Liver (tissue), 10 donors: ENCODE measurements at places on chromosomes 2 and 18.

GRCh38 chr2:240856151-240856980, 12.3 kb upstream of the AGXT start:
- H3K4me1 ChIP-seq, result peaks cover 40% of the 10 kb centered on the region
- no peak for DNase-seq
- peak overlapping the region; percentile 12 for H3K4me3 ChIP-seq
- H3K36me3 ChIP-seq, result no peaks in the 10 kb centered on the region

DNA sequence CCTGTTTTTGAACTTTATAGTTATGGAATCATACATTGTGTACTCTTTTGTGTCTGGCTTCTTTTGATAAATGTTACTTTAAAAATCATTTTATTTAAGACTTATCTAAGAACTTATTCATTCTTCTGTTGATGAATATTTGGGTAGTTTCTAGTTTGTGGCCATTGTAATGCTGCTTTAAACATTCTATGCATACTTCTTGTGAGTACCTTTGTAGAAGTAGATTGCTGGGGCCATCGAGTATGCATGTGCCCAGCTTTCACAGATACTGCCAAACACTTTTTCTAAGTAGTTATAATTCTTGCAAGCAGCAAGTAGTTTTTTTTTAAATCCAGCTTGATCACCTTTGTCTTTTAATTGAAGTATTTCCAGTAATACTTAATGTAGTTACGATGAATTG, 11.1 kb downstream of the CD302 start:
- H3K4me1 ChIP-seq, result peaks cover 28% of the 10 kb centered on the region
- H3K4me3 ChIP-seq, result no peak overlapping the region
- no peak overlapping the region for H3K27ac ChIP-seq
- no peaks in the 10 kb centered on the region for H3K27me3 ChIP-seq

GRCh38 chr2:214077727-214078126, 333.1 kb upstream of the VWC2L start:
- no peaks in the 10 kb centered on the region for H3K4me1 ChIP-seq
- no peaks in the 10 kb centered on the region for H3K36me3 ChIP-seq
- H3K27ac ChIP-seq, result no peak overlapping the region
- H3K27me3 ChIP-seq, result no peaks in the 10 kb centered on the region
- no peak overlapping the region for H3K4me3 ChIP-seq
- no peak for DNase-seq

DNA sequence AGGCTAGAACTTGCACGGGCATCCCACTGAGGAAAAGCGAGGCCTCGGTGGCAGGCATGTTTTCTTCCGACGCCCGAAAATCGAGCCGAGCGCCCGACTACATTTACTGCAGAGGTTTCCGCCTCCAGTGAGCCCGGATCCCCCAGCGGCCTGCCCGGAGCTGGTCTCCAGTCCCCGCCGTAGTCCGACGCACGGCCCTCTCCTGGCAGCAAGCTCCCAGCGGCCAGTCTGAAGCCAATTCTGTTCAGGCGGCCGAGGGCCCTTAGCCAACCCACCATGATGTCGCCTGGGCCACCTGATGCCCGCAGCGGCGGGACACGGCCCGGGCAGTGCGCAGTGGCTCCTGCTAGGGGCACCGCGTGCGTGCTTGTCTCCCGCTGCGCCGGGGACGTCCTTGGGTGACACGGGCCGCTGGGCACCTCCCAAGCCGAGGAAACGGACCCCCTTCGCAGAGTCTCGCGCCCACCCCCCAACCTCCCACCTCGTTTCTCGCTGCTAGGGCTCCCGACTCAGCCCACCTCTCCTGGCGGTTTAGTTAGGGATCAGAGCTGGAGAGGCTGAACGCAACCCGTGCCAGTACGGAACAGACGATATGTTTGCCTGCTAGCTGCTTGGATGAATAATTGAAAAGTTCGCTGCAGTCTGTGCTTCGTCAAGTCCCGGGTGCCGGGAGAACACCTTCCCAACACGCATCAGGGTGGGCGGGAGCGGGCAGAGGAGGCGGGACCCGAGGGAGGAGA, 5.3 kb downstream of the ONECUT2 start:
- no peak overlapping the region for H3K4me3 ChIP-seq
- DNase-seq, result no peak
- H3K36me3 ChIP-seq, result no peaks in the 10 kb centered on the region
- H3K27me3 ChIP-seq, result no peaks in the 10 kb centered on the region
- H3K27ac ChIP-seq, result peak overlapping the region; percentile 70

- no peak overlapping the region for H3K27ac ChIP-seq
- peaks cover 28% of the 10 kb centered on the region for H3K4me1 ChIP-seq
- peaks cover 6% of the 10 kb centered on the region for H3K27me3 ChIP-seq
- H3K4me3 ChIP-seq, result no peak overlapping the region
- no peaks in the 10 kb centered on the region for H3K36me3 ChIP-seq
Observed at GRCh38 chr2:19351899-19352697, 6.3 kb downstream of the OSR1 start.

GRCh38 chr2:46493241-46493970, 14.0 kb downstream of the TMEM247 start:
- H3K27ac ChIP-seq, result no peak overlapping the region
- DNase-seq, result no peak
- no peak overlapping the region for H3K4me3 ChIP-seq
- H3K27me3 ChIP-seq, result no peaks in the 10 kb centered on the region

- H3K27ac ChIP-seq, result no peak overlapping the region
- H3K27me3 ChIP-seq, result no peaks in the 10 kb centered on the region
- no peak overlapping the region for H3K4me3 ChIP-seq
- H3K4me1 ChIP-seq, result peaks cover 7% of the 10 kb centered on the region
- H3K36me3 ChIP-seq, result no peaks in the 10 kb centered on the region
- no peak for DNase-seq
Observed at GRCh38 chr2:127655209-127656073, 9.5 kb downstream of the GPR17 start.

DNA sequence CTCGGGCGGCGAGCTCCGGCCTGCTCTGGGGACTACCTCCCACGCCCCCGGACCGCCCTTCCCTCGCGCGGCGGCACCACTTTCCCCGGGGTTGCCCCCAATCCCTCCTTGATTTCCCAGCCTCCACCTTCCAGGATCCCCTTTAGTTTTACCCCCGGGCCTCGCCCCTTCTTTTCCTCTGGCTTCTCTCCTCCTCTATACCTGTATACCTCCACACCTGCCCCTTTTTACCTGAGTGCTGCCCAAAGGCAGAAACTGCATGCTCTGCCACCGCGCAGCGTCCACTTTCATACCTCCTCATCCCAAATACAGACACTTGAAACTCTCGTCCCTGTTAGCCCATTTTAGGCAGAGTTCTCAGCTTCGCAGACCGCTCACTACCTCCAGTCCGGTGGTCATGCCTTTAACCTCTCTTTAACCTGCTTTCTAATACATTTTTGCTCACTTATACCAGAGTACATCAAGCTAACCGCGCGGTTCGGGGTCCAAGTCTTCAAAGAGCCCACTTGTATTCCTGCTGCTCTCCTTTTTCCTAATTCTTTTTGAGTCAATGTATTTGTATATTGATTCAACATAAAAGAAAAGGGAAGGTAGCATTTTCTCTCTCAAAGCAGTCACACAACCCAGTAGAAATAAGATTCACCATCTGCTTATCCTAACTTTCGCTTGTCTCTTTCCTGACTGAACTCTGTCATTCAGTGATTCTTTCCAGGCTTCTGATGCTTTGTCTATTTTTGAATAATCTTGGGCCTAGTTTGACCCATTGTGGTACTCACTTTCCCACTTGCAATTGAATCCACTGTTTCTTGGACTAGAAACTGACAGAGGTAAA, 901 bp downstream of the SPOPL start:
- peak overlapping the region; percentile 86 for H3K27ac ChIP-seq
- peak overlapping the region; percentile 73 for H3K4me3 ChIP-seq
- H3K4me1 ChIP-seq, result peaks cover 37% of the 10 kb centered on the region
- no peaks in the 10 kb centered on the region for H3K36me3 ChIP-seq
- H3K27me3 ChIP-seq, result no peaks in the 10 kb centered on the region

DNA sequence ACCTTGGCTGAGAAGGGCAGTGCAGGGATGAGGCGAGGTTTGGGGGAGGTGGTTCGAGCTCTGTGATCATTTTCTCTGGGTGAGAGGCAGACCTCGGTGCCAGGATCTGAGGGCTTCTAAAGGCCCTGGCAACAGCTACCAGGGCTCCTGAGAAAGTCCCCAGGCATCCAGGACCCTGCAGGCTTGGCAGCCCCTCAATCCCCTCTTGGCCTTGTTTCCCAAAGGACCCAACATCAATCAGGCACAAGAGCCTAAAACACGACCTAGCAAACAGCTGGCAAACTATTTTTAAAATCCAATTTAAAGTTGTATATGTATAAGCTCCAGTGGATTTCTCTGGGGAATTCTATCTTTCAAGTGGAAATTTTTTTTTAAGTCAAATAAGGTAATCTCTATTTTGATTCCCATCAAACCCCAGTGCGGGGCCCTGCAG, 15.0 kb upstream of the MAT2A start:
- H3K27me3 ChIP-seq, result no peaks in the 10 kb centered on the region
- H3K27ac ChIP-seq, result no peak overlapping the region
- H3K4me3 ChIP-seq, result no peak overlapping the region

DNA sequence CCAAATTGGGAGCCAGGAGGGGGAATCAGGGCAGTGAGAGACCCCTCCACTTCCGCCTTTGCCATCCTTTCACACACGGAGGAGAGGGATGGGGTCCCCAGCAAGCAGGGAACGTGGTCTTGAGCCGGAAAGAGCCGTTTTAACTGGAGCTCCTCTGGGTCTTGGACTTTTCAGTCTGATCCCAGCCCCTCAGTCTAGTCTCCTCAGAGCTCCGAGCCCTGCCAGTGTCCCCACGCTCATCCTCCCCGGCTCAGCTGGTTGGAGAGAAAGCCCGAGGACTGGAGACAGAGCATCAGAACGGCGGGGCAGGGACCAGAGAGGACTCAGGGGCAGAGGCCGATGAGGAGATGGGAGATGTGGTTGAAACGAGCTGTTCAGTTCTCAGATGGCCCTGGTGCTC, 26.1 kb upstream of the OTOF start:
- no peaks in the 10 kb centered on the region for H3K4me1 ChIP-seq
- H3K27me3 ChIP-seq, result no peaks in the 10 kb centered on the region
- no peak overlapping the region for H3K4me3 ChIP-seq
- DNase-seq, result no peak

DNA sequence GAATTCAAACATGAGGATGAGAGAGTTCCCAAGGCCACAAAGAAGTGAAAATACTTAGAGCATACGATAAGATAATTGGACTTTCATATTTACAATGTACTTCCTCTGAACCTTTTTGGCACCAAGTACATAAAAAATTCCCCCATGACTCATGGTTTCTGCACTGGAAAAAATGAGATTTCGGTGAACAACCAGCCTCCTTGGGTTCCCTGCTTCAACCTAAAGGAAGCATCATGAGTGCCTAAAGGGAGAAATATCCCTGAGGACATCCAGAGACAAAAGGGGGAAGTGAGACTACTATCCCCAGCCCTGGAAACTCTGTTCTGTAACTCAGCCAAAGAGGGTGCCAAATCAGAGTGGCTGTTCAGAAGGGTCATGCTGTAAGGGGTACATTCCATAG, 562.7 kb upstream of the SLC39A10 start:
- no peaks in the 10 kb centered on the region for H3K27me3 ChIP-seq
- no peak overlapping the region for H3K4me3 ChIP-seq
- no peaks in the 10 kb centered on the region for H3K36me3 ChIP-seq
- H3K4me1 ChIP-seq, result no peaks in the 10 kb centered on the region

DNA sequence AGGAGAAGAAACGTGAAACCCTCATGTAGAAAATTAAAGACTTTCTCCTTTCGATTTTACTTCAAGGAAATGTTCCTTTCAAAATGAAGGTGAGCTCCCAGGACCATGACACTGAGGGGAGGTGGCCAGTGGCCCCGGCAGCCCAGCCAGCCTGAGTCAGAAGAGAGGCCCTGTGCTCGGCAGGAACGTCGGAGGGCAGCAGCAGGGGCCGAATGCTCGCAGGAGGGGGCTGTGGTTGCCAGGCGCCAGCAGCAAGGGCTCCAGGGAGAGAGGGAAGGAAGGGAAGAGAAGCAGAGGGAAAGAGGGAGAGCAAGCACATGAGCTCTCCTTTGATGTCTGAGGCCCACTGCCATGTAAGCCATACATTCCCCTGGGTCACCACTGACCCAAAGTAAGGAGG, 73.3 kb upstream of the ACKR3 start:
- H3K4me3 ChIP-seq, result no peak overlapping the region
- H3K27me3 ChIP-seq, result no peaks in the 10 kb centered on the region
- DNase-seq, result no peak
- no peak overlapping the region for H3K27ac ChIP-seq
- no peaks in the 10 kb centered on the region for H3K36me3 ChIP-seq

DNA sequence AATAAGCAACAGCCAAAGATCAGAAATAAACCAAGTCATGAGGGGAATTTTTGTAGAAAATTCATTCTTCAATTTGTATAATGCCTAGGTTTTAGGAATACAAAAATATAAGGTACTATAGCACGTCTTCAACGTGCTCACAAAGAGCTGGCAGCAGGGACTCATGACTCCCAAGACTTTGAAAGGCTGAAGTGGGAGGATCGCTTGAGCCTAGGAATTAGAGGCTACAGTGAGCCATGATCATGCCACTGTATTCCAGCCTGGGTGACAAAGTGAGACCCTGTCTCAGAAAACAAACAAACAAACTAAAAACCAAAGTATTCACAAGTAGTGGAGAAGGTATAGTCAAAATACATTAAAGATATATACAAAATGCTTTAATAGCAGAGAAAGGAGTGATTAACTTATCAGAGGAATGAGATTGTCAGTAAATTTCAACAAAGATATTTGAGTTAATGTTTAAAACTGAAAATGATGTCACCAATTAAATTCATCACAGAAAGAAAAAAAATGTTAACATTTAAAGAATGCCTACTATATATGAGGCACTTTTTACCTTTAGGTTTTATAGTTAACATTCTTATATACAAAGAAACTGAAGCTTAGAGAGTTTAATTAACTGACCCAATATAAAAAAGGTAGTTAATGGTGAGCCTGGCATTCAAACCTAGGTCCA, 3.2 kb downstream of the WDR33 start:
- no peaks in the 10 kb centered on the region for H3K36me3 ChIP-seq
- DNase-seq, result no peak
- H3K27me3 ChIP-seq, result no peaks in the 10 kb centered on the region
- peaks cover 48% of the 10 kb centered on the region for H3K4me1 ChIP-seq
- H3K27ac ChIP-seq, result no peak overlapping the region

- H3K4me3 ChIP-seq, result no peak overlapping the region
- no peak for DNase-seq
- H3K4me1 ChIP-seq, result no peaks in the 10 kb centered on the region
- H3K27ac ChIP-seq, result no peak overlapping the region
Observed at GRCh38 chr2:124607679-124608078, 582.6 kb downstream of the CNTNAP5 start.

DNA sequence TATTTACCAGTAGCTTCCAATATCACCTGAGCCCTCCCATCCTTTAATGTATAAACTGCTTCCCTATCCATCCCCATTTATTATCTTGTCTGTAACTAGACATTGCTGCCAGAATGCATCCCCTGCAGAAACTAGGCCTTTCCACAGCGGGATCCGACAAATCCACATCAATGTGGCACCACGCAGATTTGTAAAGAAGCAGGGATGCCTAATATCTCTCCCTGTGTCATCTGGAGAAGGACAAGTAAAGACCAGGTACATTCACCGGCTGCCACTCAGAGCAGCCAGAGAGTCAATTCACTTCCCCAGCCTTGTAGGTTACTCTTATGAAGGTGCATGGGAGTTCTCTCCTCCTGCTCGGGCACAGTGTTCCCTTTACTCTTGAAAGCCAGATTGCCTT, 98.8 kb upstream of the MAP3K20 start:
- H3K4me3 ChIP-seq, result no peak overlapping the region
- no peaks in the 10 kb centered on the region for H3K27me3 ChIP-seq
- H3K4me1 ChIP-seq, result peaks cover under 1% of the 10 kb centered on the region
- no peak for DNase-seq

GRCh38 chr2:165844216-165844615, 50.2 kb upstream of the GALNT3 start:
- no peaks in the 10 kb centered on the region for H3K36me3 ChIP-seq
- no peaks in the 10 kb centered on the region for H3K4me1 ChIP-seq
- no peak for DNase-seq
- no peak overlapping the region for H3K27ac ChIP-seq
